ENCODE measurements at places on chromosomes 4 and X.

DNA sequence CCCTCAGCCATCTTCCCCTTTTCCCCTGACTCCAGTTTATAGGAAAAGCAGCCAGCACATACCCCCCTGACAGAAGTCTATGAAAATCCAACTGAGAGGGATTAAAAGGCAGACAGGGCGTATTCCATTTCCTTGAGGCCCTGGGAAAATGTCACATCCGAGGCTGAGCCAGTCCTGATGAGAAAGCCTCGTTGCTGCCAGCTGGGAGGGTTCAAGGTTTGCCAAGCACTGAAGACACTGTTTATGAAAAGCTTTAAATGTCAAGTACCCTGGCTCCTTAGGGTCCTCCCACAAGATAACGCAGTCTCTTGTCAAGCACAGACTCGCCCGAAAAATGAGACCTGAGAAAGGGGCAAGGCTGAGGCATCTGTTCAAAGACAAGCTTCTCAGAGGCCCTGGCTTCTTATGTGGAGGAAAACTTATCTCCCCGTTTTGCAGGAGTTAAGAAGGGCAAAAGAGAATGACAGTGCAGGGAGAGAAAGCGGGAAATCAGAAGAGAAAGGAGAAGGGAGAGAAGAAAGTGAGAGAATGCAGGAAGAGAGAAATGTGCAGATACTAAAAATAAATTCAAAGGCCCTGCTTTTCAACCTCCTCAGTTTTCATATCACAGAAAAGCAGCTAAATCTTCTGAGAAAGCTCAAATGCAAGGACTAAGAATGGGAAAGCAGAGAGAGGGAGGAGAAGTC lies 44.7 kb downstream of the SCD5 start:
- DNase-seq: no peak

DNA sequence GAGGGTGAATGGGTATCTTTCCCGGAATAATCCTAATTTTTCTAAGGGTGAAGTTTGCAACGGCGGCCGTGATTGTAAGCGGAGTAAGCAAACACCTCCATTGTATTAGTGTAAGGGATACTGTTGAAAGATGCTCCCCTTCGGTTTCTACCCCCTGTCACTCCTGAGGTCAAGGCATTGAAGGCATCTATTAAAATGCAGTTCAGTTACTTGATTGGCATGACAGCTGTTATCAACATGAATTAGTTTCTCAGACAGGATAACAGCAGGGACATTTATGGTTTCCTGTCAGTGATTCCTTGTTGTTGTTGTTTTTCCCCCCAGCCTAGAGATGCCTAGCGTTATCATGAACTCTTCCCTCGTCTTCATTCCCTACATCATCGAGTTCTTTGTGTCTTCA lies 552 bp downstream of the SLC25A14 start:
- DNase-seq: no peak

GRCh38 chr4:84498203-84498934 lies 723 bp downstream of the NKX6-1 start:
- DNase-seq: no peak

DNA sequence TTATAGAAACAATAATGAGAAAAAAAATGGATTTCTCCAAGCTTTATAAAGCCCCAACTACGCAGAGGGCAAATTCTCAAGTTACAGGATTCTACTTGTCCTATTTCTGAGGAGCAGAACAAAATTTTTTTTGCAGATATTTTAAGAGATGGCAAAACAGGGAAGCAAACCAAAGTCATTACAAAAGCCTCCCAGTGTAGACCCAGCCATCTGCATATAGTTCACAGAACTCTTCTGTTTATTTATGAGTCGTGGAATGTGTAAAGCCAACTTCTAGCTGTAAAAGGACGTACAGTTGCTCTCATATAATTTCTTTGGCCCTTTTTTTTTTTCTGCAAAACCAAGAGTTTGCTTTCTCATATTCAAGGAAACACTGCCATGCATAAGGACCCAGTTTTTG lies 120.4 kb downstream of the PCDH7 start:
- no peak for DNase-seq

- no peak for DNase-seq
These were observed 34.1 kb upstream of the ZNF81 start for GRCh38 chrX:47802589-47802988.

DNA sequence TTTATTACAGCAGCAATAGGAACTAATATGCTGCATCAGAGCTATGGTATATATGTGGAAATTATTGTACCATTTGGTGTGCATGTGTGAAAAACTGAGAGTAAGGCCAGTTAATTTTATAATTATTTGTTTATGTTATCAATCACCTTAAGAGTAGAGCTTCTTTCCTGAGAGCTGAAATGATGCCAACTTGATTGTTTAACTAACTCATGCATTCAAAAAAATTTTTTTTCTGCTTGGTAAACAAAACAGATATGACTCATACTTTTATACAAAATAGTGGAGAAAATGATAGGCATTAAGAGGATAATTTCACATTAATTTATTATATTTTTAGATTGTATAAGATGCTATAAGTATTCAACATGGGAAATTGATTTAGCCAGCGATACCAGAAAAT lies 622.7 kb downstream of the RAPGEF2 start:
- DNase-seq: no peak

- no peak for DNase-seq
These were observed 119.2 kb upstream of the TTC29 start for GRCh38 chr4:147064856-147065255.

GRCh38 chr4:92163348-92163747 lies 140.4 kb upstream of the GRID2 start:
- no peak for DNase-seq

GRCh38 chr4:23348789-23349498 lies 540.9 kb downstream of the PPARGC1A start:
- DNase-seq: no peak

DNA sequence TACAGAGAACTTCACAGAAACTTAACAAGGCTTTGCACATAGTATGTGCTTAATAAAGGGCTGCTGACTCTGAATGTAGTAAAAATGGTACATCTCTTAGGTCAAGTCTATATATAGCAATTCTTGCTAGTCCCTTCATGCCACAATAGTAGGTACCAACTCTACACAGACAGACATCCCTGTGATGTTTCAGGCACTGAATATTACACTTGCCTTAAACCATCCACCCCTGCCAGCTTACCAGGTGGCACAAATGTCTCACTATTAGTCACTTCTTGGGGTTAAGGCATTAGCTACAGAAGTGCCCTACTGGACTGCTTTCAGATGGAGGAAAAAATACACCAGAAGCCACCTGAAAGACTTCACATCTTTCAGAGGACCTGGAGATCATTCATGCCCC lies 86.3 kb upstream of the CITED1 start:
- DNase-seq: no peak

Data from stimulated activated CD8-positive, alpha-beta memory T cell treated with anti-CD3 and anti-CD28 coated beads, Interleukin-2, amount 100 ng/mL, for 1 hour (primary cell).